ENCODE measurements at places on chromosomes 16 and 17.

DNA sequence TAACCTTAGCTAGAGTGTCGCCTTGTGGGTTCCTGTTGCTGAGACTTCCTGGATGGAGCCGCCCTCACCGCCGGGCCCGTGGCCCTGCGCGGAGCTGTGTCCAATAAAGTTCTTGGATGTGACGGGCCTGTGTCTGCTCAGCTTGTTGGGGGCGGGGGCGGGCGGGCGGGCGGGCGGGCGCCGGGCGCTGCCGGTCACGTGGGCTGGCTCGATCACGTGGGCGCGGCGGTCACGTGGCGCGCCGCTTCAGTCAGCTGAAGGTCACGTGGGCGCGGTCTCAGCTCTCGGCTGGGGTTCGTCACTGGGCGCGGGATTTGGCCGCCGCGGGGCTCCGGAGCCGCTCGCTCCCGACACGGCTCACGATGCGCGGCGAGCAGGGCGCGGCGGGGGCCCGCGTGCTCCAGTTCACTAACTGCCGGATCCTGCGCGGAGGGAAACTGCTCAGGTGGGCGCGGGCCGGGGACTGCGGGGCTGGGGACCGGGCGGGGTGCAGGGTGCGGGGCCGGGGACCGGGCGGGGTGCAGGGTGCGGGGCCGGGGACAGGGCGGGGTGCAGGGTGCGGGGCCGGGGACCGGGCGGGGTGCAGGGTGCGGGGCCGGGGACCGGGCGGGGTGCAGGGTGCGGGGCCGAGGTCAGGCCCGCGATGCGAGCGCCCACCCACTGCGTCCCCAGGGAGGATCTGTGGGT lies at the start of gene AMDHD2:
Gene AMDHD2, plus strand, starts transcription at position 275 of the 687 bp plus-strand sequence. Its CDS starts 88 bp downstream, at position 363.
- peak; percentile 89 for DNase-seq

GRCh38 chr16:3980253-3981111 lies 100.0 kb upstream of the CREBBP start:
- no peak for DNase-seq

- no peak for DNase-seq
Observed at GRCh38 chr16:49465661-49466528, 92.3 kb downstream of the C16orf78 start.

GRCh38 chr17:44444735-44445105 lies 55.3 kb upstream of the ITGA2B start:
- no peak for DNase-seq

GRCh38 chr17:9209781-9210370 lies 188.6 kb downstream of the NTN1 start:
- no peak for DNase-seq

GRCh38 chr16:35352431-35352830 lies 1893.0 kb downstream of the TP53TG3F start:
- no peak for DNase-seq

DNA sequence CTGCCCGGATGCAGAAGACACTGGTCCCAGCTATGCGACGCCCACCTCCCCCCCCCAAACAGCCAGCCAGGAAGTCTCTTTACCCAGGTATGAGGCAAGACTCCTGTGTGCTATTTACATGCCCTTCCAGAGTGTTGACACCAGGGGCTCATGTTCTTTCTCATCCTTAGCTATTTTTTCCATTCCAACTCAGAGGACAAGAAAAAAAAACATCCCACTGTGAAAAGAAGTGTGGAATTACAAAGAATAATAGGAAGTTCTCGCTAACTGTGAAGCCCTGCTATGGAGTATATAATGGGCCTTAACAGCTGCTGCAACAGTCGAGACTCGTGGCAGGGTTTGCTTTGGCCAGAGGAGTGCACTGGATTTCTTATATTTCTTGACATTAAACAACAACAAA lies 584.9 kb downstream of the CDH13 start:
- no peak for DNase-seq

GRCh38 chr17:16302856-16303255 lies 50.4 kb downstream of the CENPV start:
- DNase-seq = no peak

DNA sequence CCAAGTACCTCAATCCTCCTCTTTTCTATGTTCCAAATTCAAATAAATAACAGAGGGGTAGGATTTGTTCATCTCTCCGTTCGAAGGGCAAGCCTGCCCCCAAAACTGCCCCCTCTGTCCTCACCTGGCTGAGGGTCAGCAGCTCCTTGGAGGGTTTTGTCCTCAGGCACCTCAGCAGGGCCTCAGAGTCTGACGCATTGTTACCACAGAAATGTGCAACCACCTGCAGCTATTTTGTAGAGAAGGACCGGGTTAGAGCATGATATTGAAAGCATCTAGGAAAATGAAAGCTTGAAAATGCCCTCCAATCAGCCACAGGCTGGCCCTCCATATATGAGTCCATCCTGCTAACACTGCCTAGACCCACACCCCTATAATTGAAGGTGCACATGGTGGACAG lies 13.9 kb downstream of the CES5A start:
- DNase-seq = no peak

- DNase-seq = no peak
Observed at GRCh38 chr17:63945784-63946439, 13.8 kb upstream of the CD79B start.

DNA sequence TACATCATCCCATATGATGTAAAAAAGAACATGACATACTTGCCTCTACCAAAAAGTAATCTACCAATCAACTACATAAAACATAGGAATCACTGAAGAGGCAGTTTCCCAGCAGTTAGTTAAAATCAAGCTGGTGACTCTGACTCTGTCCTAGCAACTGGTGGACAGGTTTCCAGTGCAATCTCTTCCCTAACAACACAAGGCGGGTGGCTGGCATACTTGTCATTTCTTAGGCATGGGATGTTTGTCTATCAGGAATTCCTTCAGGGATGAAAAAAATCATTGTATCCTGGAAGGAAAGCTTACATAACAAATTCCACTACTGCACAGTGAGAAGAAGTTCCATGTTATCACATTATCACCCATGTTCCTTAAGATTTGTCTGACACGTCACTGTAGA lies 50.9 kb downstream of the HELZ start:
- DNase-seq = no peak

DNA sequence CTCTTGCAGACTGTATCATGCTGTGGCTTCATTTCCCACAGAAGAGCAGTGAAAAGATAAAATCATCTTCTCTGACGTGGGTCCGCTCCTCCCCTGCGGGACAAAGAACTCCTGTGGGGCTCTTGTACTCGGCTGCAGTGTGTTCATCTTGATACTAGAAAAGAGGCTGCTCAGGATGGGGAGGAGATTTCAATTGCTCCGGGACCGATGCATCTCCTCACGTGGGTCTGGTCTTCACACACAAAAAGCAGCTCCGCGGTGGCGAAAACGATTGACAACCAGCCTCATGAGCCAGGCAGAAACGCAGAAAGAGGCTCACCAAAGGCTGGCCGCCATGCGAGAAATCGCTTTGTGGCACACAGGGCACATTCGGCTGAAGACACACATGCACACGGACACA lies 14.4 kb upstream of the KCNJ18 start:
- DNase-seq = no peak

DNA sequence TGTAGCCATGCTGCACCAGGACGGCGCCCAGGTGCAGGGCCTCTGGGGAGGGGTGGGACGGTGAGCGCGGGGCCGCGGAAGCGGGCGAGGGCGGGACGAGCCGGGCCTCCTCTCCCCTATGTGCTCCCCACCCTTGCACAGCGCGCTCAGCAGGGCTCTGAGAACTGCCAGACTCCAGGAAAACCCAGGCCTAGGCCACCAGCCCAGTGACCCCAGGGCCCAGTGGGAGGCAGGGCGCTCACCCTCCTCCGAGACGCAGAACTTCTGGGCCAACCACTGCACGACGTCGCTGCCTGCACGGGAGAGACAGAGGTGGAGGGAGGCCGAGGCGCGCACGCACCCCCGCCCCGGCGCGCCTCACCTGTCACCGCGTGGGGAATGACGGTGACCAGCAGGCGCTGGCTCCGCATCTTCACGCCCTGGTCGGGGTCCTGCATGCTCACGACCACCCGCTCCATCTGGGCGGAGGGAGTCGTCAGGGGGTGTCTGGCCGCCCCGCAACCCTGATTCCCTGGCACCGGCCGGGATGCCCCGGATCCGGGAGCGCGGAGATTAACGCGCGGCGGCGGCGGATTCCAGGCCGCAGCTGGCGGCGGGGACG lies 603 bp downstream of the RGS11 start:
- peak; percentile 11 for DNase-seq

DNA sequence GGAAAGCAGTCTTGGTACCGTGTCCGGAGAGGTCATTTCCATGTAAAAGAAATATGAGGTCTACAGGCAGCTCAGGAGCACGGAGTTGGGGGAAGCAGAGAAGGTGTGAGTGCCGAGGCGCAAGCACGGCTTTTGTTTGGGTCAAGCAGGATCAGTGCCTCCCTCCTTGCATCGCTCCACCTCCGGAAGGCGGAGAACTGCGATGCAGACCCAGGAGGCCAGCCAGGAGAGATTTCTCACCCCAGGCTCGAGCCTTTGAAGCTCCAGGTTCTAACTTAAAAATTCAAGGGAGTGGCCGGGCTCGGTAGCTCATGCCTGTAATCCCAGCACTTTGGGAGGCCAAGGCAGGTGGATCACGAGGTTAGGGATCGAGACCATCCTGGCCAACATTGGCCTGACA lies 25.0 kb downstream of the NAA60 start:
- DNase-seq = no peak

DNA sequence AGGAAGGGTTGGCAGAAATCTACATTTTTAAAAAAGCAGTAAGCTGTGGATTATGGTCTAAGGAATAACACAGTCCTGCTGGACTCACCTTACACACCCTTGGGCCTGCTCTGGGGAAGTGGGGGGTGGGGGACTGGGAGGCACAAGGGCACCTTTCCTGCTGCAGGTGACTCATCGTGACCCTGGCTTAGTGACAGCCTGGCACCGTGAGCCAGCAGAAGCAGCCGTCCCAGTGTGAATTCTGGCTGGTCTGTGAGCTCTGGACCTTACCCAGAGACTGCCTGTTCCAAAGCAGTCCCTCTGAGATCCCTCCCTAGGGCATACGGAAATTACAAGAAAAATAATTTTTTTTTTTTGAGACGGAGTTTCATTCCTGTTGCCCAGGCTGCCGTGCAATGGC lies 4.2 kb upstream of the CRK start:
- DNase-seq = no peak

DNA sequence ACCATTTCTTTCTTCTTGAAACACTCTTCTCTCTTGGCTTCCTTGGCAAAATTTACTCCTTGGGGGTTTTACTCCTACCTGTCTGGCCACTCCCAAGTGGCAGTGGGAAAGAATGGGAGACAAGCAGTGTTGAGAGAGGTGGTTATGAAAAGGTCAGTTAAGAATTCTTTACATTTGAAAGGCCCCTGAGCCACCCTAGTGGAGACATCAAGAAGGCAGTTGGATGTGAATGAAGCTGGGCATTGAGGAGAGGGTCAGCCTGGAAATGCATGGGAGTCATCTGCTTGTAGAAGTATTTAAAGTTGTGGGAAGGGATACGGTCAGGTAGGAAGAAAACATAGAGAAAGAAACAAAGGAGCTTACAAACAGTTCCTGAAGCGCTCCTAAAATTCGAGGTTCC lies 42.3 kb upstream of the CCNF start:
- DNase-seq = no peak

GRCh38 chr16:576197-576822 lies 6.5 kb downstream of the PIGQ start:
- no peak for DNase-seq

GRCh38 chr17:28855336-28855679 lies 492 bp downstream of the ERAL1 start:
- no peak for DNase-seq

DNA sequence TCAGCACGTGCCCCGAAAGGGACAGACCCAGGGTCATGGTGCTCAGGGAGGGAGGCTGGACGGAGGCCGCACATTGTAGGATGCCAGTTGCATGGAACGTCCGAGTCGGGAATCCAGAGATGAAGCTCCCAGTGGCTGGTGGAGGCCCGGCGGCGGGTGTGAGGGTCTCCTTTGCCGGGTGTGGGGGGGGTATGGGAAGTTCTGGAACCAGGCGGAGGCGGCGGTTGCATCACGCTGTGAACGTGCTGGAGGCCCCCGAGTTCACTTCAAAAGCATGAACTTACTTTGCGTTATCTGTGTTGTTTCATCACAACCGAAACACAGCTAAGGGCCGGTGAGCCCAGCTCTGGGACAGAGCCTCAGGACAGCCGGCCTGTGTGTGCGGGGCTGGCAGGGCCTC lies 73.4 kb upstream of the GNG13 start:
- DNase-seq = no peak

DNA sequence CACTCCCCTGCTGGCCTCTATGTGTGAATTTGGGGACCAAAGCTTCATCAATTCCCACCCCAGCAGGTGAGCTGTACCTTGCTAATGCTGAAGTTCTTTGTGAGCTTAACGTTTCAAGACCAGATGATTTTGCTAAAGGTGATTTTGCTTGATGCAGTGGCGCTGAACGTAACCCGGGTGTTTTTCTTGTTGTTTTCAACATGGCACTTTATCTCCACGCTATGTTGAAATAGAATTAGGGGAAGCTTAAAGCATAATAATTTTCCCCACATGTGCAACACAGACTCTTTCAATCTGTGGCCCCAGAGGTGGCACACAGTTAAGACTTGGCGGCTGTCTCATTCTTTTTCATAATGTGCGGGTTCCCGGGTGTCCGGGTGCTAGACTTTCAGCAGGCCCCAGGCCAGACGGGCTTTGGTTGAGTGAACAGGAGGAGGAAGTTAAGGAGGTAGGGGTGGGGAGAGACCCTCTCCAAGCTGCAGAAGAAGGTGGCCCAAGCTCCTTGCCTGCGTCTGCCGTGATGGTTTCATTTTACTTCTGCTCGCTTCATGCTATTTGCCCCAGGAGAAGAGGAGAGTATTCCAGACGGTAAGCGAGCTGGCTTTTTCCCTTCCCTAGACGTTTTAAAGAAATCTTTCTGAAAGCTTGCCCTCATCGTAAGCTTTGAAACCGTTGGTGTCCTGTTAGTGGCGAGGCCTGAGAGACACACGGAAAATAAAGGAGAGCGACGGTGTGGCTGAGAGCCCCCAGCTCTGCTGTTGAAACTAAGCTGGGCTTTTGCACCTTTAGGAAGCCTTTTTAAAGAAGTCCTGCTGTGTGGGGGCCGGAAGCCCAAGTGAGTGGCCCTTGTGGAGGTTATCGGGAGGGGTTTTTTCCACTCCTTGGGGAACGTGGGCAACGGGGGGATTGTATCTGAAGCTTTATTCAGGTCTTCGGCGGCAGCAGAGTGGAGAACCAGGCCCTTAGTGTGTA lies 4.2 kb downstream of the FOXC2 start:
- DNase-seq = no peak

- no peak for DNase-seq
Observed at GRCh38 chr17:41284546-41284945, 9.0 kb downstream of the KRTAP9-7 start.

DNA sequence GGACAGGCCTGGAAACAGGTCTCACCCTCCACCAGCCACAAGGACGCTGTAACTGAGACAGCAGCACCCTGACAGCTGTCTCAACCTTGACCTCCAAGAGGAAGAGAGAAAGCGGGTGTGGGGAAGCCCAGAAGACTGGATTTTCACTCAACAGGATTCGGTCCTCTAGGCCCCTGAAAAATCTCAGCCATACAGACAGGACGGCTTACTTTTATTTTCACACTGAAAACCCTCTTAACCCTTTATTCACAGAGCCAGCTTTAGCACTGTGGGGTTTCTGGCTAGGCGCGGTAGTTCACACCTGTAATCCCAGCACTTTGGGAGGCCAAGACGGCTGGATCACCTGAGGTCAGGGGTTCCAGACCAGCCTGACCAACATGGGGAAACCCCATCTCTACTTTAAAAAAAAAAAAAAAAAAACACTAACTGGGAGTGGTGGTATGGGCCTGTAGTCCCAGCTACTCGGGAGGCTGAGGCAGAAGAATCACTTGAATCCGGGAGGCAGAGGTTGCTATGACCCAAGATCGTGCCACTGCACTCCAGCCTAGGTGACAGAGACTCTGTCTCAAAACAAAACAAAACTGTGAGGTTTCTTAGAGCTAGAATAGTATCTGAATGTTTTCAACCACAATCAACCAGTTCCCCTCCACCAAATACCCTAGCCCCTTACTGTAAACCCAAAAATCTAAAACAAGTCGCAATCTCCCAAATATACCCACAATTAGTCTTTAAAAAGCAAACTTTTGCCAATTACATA lies 5.3 kb downstream of the ANKRD11 start:
- peak; percentile 38 for DNase-seq

All from CD4-positive, alpha-beta T cell treated with Interferon alpha-2 for 1 hour (primary cell).